ENCODE measurements at places on chromosomes 16 and 17. TPM values are rescaled to one million over a fixed set of nuclear protein-coding genes. Genes with fewer than 3 reads are reported as not detected.

Gene KRT20
- not detected for total RNA-seq

Gene CES2
- total RNA-seq = 28.2 TPM

Gene ABCA10
- total RNA-seq = not detected

Gene CARD14
- total RNA-seq = 0.35 TPM

Gene NHERF1
- total RNA-seq = 78.7 TPM

Gene SLC35G6
- total RNA-seq = not detected

Gene GAS7
- 4.8 TPM for total RNA-seq

Gene DBF4B
- total RNA-seq = 26.1 TPM

Gene CORO1A
- total RNA-seq = 3.4 TPM

Gene TLCD3B
- 22.3 TPM for total RNA-seq

Data from H9 (cell line).